ENCODE measurements at places on chromosomes 16 and 17.

DNA sequence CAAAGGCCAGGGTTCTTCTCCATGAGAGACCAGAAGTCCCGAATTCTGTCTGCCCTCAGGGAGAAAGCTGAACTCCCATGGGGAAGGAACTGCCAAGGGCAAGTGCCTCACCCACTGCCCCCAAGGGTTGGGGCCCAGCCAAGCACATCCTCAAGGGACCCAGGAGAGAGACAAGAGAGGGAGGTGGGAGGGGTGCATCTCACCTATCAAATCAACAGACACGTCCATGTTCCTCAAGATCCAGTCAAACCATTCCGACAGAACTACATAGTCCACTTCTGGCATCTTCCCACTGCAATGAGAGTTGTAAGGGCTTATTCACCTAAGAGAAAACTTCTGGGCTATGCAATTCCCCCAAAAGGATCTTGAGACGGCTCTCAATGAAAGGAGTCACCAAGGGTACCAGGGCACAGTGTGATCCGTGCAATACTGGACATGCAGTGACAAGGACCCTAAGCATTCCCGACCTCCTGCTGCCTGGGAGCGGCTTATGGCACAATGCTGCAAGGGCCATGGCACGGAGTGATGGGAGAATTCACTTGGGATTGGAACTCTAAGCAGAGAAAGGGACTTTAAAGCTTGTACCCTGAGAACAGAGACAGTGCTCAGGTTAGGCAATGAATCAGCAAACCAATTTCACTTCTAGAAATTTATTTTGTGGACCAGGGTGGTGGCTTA lies 32.2 kb downstream of the TK2 start:
- DNase-seq = no peak

GRCh38 chr17:57354673-57355072 lies 98.3 kb downstream of the MSI2 start:
- DNase-seq = no peak

DNA sequence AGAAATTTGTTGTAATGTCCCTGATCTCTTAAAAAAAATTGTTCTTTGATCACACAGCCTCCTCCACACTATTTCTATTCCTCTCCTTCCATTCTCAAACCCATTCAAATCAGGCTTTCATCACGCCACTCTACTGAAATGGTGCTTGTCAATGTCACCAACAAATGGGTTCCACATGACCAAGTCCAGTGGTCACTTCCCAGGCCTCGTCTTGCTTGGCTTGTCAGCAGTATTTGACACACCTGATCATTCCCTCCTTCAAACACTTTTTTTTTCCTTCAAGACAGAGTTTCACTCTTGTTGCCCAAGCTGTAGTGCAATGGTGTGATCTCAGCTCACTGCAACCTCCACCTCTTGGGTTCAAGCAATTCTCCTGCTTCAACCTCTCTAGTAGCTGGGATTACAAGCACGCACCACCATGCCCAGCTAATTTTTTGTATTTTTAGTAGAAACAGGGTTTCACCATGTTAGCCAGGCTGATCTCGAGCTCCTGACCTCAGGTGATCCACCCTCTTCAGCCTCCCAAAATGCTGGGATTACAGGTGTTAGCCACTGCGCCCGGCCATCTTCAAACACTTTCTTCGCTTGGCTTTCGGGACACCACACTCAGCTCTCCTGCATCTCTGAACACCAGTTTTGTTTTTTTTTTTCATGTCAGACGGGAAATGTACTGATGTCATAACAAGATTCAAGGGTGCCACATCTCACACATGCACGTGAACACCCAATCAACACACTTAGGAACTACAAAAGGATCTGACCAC lies 18.3 kb downstream of the NQO1 start:
- no peak for DNase-seq

DNA sequence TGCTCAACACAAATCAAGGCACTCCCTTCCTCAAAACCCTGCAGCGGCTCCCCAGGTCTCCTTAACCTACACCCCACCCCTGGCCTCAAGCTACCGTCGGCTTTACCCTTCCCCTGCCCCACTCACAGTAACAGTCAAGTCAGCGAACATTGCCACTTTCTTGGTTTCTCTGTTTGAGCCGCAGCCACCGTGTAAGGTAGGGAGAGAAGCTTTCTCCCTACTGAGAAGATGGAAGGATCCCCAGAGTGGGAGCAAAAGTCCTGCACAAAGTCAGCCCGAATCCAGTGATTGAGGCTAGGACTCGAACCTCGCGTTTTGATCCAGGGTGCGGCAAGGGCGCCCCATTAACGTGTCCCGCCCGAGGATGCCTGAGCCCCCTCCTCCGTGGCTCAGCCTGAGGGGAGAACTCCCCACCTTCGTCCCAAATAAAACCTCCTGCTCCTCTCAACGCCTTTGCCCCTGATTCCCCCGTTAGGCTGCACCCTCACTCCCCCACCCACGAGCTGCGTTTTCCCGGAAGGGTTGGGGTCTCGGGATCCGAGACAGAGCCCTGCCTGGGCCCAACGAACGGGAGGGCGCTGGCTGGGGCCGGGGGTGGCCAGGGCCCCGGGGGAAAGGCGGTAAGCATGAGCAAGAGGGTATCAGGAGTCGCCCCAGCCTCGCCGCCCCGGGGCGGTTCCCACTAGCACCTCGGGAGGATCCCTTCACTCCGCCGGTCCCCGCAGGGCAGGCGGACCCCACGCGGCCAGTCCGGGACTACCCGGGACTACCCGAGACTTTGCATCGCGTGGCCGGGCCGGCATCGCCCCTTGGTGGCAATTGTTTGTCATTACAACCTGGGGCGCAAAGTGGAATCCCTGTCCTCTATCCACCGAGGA lies 9.9 kb upstream of the NAGS start:
- DNase-seq = peak; percentile 78

- DNase-seq = no peak
These were observed 160.1 kb downstream of the CDK5R1 start for GRCh38 chr17:32646941-32647340.

DNA sequence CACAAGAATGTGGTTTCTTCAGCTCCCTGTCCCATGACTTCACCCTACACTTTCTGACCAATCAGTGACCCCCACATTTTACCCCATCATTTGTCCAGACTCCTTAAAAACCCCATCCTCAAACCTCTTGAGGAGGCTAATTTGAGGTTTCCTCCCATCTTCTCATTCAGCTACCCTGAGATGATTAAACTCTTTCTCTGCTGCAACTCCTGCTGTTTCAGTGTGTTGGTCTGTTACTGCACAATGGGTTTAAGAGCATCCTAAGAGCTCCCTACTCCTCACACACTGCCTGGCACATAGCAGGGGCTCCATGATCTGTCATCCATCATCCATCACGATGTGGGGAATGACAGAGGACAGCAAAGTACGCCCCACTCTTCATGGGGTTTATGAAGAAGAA lies 212.6 kb downstream of the SLC39A11 start:
- no peak for DNase-seq

GRCh38 chr16:17084130-17084529 lies 386.6 kb downstream of the XYLT1 start:
- DNase-seq = no peak

DNA sequence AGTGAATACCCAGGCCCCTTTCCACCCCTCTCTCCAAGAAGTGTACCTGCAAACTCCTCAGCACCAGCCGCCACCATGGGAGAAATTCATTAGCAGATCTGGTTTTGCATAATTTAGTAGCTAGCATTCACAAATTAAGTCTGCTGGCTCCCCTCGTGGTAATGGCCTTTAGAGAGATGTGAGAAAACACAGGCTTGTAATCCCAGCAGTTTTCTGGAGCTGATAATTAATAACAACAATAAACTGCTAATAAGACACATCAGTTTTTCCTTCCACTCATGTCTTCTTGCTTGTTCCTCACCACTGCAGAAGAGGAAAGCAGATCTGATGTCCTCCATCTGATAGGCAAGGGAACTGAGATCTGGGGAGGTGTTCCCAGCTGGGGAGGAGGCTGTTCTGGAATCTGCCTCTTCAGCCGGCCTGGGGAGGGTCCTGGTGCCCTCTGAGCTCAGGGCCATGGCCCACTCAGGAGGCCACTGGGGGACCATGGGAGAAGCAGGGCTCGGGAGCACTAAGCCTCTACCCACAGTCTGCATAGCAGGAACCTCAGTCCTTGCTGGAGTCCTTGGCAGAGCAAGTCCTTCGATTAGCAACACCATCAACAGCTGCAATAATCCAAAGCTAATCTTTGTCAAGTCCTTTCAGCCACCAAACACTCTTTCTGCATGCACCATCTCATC lies 74.2 kb upstream of the DNAJA2 start:
- no peak for DNase-seq

DNA sequence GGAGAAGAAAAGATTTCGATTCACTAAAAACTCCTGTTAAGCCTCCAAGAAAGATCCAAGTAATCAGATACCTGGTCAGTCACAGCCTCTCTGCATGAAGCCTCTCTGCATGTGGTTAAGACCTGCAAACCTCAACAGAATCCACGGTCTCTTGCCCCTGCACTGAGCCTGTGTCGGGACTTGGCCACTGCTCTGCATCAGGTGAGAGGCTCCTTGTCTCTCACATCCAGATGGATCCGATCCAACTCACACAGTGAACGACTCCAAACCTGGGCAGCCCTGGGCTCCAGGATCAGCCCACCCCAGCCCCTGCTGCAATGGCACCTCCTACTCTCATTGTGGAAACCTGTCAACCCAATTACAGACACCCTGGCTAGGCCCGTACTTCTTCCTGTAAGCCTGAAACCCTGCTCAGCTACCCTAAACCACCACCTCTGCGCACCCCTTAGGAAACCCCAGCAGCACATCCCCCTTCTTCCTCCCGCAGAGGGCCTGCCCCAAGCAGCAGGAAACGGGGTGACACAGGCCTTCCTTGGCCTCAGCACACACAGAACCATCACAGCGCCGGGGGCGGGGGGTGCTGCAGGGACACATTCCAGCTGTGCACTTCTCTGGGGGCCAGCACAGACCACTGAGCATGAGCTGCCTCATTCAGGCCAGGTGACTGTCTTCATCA lies 129.5 kb downstream of the ANKRD11 start:
- no peak for DNase-seq

Measured in testis (tissue), 5 donors.